CD4-positive, alpha-beta T cell treated with Interleukin-4 for 4 hours (primary cell): ENCODE measurements at places on chromosomes 11 and 22.

- DNase-seq = no peak
These were observed 58.5 kb upstream of the ANO1 start for GRCh38 chr11:70019576-70020011.

DNA sequence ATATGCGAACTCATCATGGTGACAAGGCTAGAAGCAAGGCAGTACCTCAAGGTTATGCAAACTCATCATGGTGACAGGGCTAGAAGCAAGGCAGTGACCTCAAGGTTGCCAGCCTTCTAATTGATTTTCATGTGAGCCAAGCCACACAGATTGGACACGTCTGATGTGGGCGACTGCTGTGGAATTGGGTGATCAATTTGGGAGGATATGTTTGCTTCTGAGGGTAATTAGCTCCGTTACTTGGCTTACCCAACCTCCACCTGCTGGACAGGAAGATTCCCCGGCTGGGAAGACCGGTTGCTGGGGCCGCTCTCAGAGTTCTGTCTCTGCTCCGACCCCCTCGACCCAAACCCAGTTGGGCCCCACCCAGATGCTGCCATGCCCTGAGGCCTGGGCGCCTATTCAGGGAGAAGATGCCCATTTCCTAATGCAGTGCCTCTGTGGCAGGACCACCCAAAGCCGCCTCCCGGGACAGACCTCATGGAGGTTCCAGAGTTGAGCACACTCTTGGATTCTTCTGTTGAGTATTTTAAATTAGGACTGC, 69.9 kb upstream of the SHANK2 start:
- no peak for DNase-seq

DNA sequence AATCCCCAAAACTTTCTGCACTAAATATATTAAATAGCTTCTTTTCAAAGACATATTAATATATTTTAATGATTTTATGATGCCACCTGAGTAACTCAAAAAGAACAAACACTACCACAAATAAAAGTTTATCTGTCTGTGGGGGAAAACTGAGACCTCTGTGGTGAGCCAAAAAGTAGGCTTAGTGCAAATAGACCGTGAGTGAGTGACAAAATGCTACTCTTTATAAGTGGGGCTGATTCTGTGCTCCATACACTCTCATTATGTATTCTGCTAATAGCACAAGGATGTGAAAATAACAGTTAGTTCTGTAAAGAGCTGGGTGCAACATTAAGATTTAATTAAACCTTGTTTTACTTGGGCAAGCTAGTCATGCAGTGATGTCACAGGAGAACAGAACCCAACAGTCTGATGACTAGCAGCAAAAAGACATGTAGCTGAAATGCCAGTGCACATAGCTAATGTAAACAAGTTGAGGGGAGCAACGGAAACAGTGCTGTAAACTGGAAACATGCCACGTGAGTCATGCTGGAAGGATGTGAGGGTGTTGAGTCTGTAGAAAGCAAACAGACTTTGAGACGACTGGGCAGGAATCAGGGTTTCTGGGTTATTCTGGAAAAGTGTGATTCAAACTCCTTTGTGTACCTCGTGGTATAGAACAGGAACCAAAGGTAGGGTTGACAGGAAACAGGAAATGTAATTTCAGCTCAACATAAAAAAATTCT, 1130.4 kb downstream of the LRRC4C start:
- DNase-seq = no peak

- DNase-seq = no peak
These were observed 4.2 kb downstream of the USP2 start for GRCh38 chr11:119377112-119377901.

- DNase-seq = no peak
These were observed 126.0 kb downstream of the CTTN start for GRCh38 chr11:70524096-70524922.

DNA sequence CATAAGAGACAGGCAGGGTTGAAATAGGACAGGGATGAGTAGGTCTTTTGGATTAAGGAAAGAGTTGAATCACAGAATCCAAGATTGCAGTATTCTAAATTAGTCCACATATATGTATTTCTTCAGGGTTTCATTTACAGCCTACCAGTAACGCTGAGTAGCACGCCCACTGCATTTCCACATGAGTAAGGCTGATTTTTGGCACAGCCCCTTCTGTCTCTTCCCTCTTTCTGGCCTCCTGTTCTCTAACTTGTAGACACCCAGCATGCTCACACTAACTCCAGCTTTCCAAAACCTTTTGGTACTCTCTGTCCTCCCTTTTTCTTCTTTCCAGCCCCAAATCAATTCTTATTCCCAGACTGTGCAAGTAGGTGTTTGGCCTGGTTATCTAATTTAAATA, 3.7 kb upstream of the SIK2 start:
- no peak for DNase-seq

- no peak for DNase-seq
These were observed 1.2 kb downstream of the PRG3 start for GRCh38 chr11:57379732-57380131.

DNA sequence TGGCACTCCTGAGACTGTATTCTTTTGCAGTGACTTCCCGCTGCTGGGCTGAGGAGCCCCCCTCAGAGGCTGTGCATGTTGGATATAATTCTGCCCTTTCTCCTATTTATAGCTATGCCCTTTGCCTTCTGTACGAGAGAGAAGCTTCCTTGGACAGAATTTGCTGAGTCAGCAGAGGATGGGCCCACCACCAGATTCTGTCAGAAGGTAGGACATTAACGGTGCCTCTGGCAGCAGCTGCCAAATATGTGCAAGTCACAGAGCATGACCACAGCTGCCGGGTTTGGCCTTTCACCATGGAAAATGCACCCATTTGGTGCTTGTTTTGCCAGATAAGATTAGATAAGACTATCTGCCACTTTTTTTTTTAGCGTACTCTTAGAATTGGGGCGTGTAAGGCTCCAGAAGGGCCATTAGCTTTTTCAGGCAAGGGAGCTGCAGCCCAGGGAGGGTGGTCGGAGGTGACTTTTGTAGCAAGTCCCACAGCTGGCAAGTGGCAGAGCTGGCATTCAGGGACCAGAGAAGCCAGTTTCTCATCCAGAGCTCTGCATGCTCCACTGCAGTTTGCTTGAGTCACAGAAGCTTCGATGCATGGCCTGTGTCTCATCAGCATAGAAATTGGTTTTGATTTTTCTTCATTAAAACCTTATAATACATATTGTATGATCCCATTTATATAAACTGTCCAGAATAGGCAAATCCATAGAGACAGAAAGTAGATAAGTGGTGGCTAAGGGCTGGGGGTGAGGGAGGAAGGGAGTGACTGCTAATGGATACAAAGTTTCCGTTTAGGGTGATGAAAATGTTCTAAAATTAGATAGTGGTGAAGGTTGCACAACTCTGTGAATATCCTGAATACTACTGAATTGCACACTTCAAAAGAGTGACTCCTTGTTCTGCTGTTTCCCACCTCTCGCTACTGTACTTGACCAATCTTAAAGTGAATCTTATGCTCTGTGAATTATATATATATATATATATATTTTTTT, 15.8 kb downstream of the UPB1 start:
- no peak for DNase-seq

DNA sequence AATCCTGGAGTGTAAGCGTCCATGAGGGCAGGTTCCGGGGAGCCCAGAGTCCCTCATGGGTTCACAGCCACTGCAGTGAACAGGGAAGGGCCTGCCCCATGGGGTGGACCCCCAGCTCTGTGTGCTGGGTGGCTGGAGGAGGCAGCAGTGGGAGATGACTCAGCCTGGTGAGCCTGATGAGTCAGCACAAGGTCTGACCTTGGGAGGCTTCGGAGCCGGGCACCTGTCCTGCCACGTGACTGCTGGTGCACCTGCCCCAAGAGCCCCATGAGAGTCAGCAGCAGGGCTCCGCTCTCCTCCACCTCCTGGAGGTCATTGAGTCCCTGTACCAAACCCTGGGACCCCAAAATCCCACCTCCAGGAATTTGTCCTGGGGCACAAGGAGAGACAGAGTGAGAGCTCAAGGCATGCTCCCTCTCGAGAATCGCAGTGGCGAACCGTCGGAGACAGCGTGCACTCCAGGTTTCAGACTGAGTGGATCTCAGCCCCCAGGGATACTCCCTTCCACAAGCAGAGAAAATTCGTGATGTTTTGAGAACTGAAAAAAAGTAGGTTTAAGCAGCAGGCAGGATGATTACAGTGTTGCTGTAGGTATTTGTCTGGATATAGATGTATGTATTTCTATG, 1221.7 kb downstream of the BRD1 start:
- DNase-seq = no peak

DNA sequence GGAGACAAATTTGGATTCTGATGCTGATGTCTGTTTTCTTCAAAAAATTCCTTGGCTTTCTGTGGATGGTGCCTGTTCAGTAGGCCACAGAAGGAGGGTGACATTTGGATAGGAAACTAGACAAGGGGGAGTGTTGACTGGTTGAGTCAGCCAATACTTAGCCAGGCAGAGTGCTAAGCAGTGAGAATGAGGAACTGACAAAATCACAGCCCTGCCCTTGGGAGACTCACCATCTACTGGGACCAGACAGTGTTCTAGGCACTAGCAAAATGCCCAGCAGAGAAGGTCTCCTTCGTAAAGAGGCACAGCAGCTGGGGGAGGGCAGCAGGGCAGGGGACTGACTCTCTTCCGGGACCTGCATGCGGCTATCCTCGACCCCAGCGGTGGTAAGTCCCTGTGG, 190.2 kb downstream of the DSCAML1 start:
- DNase-seq = no peak

DNA sequence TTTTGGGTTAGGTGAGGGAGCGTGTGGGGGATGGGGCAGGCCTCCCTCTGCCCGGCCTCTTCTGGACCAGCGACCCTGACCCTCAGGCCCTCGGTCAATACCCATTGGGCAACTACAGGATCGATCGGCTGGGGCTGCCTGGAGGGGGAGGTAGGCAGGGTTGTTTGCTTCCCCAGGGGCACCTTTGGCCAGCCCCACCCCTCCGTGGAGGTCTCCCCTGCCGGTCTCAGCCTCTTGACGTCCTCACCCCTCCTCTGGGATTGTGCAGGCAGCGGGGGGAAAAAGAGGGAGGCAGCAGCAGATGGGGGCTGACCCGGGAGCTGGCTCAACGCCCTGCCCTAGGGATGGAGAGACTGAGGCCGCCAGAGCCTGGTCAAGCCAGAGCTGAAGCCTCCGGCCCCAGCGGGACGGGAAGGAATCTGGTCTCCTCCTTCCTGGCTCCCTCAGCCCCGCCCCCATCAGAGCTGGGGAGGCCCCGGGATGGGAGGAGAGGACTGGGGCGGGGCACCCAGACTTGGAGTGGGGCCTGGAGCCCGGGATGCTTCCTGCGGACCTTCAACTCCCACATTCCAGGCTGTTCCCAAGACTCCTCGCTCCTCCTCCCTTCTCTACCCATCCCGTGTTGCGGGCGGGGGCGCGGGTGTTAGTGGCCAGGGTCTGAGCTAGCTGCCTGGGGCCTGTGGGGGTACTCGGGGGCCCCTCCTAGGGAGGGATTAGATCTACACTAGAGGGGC, 14.4 kb upstream of the CDC42EP1 start:
- no peak for DNase-seq

- DNase-seq = no peak
These were observed 327.5 kb downstream of the TBC1D22A start for GRCh38 chr22:47089796-47090460.

DNA sequence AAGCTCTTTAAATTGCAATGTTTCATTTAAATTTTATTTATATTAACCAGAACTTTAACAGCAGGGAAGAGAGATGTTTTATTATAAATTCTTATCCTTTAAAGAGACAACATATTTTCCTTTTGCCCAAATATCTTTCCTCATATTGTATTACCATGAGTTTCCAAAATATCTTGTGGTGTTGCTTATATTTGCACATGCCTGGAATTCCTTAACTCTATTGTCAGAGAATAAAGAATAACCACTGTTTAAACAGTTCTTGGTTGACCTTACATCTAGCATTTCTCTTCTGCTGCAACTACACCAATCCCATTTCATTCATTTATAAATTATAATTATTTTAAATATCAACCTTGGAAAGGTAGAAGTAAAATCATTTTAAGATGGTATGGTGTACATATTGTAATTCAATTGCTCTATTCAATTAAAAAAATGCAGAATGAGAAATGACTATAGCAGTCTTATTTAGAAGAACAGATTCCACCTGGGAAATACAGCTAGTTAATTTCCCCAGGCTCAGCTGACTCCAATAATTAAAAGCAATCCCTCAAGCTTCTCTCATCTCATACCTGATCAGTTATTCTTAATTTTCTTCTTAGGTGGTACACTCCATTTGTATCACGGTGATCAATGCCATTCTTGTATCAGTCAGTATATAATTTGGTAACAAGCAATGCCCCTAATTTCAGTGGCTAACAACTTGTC, 923.3 kb downstream of the KCNA4 start:
- no peak for DNase-seq

GRCh38 chr11:69411257-69411924, 70.1 kb upstream of the LINC01488 start:
- no peak for DNase-seq

- DNase-seq = no peak
These were observed 138.8 kb downstream of the ARHGAP20 start for GRCh38 chr11:110573411-110573810.

DNA sequence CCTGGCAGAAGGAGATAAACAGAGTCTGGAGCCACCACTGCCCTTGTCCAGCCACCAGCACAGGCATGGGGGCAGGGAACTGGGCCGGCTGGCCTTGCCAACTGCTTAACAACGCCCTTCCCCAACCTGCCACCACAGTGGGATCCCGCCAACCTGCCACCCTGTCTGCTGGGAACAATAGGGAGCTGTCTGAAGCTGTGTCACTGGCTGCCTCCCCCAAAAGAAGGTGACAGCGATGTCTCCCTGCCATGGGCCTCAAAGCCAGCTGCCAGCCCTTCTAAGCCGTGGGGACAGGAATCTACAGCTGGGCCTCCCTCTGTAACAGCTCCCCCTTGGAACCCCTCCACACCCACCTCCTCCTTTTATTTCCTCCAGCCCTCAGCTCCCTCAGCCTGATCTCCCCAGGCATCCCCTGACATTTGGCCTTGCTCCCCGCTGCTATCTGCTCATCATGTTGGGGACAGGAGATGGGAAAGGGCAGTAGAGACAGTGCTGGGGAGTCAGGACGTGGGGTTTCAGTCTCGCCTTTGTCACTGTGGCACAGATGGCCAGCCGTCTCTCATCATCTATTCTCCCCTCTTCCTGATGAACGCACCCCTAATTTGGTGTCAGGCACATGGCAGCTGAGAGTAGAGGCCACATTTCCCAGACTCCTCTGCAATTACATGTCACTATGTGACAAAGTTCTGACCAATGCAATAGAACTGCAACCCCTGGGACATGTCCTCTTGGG, 51.3 kb upstream of the PRDM11 start:
- no peak for DNase-seq

DNA sequence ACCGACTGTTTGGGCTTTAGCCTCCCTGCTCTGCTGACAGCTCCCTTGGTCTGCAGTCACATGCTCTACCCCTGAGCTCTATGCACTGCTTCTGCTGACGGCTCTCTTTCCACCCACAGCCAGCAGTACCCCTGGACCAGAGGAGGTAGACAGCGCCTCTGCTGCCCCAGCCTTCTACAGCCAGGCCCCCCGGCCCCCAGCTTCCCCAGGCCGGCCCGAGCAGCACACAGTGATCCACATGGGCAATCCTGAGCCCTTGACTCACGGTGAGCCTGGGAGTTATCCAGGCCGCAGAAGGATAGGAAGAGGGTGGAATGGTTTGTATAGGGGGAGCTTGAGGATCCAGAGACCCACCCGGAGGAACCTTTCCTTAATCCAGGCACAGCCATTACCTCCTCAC, 2.8 kb downstream of the ZFPL1 start:
- DNase-seq = no peak

- DNase-seq = no peak
These were observed 6.1 kb downstream of the GNB1L start for GRCh38 chr22:19848298-19849224.
